HEK293T (cell line): ENCODE measurements at places on chromosomes 3 and 15.

- DNase-seq, result no peak
Measured at GRCh38 chr3:186843039-186843432, 526 bp downstream of the ADIPOQ start.

DNA sequence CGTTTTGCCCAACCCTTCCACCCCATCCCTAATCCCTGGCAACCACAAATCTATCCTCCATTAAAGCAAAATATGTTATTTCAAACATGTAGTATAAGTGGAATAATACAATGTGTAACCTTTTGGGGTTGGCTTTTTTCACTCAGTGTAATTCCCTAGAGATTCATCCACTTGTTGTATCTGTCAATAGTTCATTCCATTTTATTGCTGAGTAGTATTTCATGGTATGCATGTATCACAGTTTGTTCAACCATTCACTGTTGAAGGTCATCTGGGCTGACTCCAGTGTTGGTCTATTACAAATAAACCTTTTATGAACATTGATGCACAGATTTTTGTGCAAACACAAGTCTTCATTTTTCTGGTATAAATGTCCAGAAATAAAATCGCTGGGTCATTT is 38.8 kb downstream of the BSN start:
- no peak for DNase-seq

GRCh38 chr15:73650416-73651126 is 17.4 kb upstream of the NPTN start:
- no peak for DNase-seq

DNA sequence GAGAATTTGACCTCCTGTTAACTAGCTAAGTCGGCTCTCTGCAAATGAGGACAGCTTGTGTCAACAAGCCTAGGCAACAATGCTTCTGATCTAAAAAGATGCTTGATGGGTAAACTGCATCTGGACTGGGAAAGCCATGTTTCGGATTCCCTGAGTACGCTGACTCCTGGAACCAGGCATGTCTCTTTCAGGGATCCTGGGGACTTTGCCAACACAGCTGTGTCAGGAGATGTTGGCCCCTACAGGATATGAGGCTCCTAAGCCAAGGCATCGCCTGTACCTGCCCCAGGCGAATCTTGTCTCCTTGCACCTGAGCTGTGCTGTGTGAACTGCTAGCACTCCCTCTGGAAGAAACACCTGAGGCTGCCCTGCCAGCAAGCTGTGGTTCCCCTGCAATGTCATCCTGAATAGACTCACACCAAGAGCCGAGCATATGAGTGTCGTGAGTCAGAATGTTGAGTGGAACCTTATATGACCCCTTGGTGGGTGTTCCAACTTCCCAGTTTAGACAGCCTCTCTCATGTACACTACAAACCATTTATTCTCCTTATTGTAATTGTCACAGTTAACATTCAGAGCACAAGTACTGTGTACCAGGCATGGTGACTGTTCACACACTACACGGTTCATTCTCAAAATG is 17.0 kb downstream of the EOGT start:
- DNase-seq, result no peak

- DNase-seq, result no peak
Measured at GRCh38 chr3:99891610-99892285, 74.1 kb downstream of the CMSS1 start.

- DNase-seq, result no peak
Measured at GRCh38 chr15:94951538-94951937, 720.2 kb downstream of the MCTP2 start.

DNA sequence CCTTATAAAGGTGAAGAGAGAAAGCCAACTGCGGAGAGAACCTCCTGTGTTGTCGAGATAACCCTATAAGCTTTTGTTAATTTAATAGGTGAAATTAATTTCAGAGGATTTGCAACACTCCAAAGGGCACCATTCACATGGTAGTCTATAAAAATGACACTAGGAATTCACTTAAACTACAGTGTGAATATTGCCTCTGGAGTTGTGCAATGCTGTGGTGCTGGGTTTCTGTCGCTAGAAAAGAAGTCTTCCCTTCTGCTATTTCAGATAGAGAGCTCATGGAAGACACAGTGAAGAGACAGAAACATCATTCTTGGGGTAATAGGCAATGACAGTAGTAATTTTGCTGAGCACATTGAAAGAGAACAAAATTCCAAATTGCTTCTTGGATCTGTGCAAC is 28.8 kb upstream of the PROK2 start:
- DNase-seq, result no peak

GRCh38 chr3:193016437-193016901 is 98.8 kb upstream of the MB21D2 start:
- DNase-seq, result no peak
